ENCODE measurements at places on chromosomes 7 and 10.

GRCh38 chr10:21920633-21921032 lies 82.9 kb downstream of the DNAJC1 start:
- DNase-seq = no peak

DNA sequence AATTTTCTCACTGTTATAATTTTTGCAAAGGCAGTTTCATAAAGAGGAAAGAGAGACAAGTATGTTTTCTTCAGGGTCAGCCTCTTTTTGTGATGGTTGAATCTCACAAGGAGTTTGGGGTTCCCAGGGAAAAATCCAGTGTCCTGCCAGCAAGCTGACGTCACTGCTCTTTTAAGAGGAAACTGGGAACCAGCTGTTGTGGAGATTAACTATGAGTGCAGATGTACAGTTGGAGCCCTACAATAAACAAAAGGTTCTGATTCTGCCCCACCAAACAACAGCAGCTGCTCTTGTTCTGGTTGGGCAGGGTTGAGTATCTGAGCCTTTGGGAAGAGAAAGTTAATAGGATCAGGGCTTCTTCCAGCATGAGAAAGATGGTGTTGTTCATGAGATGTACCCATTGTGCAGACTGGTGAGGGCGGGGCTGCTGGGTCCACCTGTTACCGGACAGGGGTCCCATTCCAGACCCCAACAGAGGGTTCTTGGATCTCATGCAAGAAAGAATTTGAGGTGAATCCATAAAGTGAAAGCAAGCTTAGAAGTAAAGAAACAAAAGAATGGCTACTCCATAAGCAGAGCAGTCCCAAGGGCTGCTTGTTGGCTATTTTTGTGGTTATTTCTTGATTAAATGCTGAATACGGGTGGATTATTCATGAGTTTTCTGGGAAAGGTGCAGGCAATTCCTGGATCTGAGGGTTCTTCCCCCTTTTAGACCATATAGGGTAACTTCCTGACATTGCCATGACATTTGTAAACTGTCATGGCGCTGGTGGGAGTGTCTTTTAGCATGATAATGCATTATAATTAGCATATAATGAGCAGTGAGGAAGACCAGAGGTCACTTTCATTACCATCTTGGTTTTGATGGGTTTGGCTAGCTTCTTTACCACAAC lies 12.5 kb downstream of the PRF1 start:
- DNase-seq = no peak

- no peak for DNase-seq
Observed at GRCh38 chr10:7027913-7028808, 382.7 kb downstream of the SFMBT2 start.

GRCh38 chr10:127159648-127160245 lies 36.6 kb downstream of the INSYN2A start:
- no peak for DNase-seq

DNA sequence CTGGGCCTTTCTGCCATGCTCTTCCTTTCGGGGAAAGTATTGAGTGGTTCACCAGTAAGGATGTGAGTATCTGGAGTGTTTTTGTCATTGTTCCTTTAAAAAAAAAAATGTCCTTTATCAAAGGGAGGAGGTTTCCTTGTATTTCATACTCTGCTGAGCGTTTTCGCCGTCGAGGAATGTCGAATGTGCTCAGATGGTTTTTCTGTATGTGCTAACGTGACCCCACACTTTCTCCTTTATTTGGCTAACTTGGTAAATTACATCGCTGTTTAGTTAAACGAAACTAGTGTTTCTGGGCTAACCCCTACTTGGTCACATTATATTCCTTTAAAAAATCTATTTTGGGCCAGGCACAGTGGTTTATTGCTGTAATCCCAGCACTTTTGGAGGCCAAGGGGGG lies 45.9 kb downstream of the INPP5A start:
- no peak for DNase-seq

DNA sequence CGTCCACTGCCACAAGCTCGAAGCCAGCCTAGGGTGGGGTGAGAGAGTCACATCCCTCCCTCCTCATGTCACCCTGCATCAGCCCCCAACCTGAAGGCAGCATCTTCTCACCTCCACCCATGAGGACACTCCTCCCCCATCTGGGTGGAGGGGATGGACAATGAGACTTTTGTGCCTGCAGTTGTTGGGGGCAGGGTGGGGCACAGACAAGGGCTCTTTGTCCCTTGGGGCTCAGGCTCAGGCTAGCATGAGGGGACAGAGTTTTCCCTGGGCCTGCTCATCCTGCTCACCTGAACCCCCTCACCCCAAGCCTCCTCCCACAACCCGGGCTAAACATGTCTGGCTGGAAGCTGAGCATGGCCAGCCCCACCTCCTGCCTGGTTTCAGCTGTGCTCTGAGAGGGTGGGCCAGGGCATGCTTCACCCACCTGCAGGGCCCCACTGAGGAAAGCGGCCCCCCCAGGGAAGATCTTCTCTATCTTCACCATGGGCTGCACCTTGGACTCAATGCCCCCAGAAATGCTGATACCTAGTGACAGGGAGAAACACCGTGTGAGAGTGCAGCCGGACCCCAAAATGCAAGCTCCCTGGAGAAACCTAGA lies 9.3 kb downstream of the LZTS2 start:
- no peak for DNase-seq

DNA sequence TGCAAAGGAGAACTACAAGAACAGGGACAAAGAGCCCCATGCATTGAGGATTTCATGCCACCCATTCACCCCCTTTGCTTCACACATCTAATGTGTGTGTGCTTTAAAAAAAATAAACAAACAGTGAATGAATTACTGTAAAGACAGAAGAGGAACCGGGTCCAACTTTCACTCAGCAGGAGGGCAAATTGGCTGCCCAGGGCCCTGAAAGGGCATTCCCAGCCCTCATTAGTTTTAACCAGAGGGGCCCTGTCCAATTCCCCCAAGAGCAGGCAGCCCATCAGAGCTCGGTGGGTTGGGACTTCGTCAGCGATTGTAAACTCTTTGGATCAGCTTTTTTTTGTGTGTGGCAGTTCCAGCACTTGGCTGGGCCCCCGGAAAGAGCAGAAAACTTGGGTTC lies 73.6 kb upstream of the PDZD8 start:
- DNase-seq = no peak

- peak; percentile 81 for DNase-seq
Observed at GRCh38 chr7:55254596-55255495, 110.3 kb upstream of the LANCL2 start.

DNA sequence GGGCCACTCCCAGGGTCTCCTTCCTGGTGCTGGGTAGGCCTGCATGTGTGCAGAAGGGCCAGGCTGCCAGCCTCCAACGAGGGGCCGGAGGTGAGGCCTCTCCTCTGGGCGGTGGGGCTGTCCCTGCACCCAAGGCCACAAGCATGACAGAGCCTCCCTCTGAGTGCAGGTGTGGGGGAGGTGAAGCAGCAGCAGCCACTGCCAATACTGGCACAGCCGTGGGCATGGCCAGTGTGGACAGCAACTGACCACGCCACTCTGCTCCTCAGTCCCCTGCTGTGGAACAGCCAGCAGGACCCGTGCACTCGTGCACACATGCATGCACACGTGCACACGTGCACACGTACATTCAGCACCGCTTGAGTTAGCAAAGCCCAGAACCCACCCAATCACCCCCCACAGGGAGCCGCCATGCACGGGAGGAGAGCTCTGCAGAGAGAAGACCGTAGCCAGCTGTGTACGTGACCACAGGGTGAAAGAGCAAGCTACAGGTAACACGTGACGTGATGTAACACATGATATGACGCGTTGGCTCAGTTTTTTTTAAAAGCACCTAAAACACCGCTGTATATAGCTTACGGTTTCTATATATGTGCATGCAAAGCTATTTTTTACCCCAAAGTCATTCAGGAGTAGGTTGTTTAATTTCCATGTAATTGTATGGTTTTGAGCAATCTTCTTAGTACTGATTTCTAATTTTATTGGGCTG lies 23.1 kb downstream of the PAPOLB start:
- no peak for DNase-seq

- DNase-seq = peak; percentile 65
Observed at GRCh38 chr10:12902135-12902572, 99.4 kb downstream of the CCDC3 start.

- DNase-seq = no peak
Observed at GRCh38 chr7:148436571-148436970, 154.0 kb upstream of the C7orf33 start.

Data from prostate gland (tissue), 2 donors.